ENCODE measurements at places on chromosomes 16 and 17. TPM values are rescaled to one million over a fixed set of nuclear protein-coding genes. Genes with fewer than 3 reads are reported as not detected.

The GAN gene
- total RNA-seq = 11.8 TPM

The KRT31 gene
- not detected for total RNA-seq

- peaks cover 1% of the 10 kb centered on the region for H3K27me3 ChIP-seq
These were observed 5.6 kb upstream of the CHMP6 start for GRCh38 chr17:80986046-80986445.

GRCh38 chr17:62093188-62094155 lies 28.4 kb upstream of the MED13 start:
- no peak overlapping the region for H3K4me3 ChIP-seq
- H3K4me1 ChIP-seq = no peaks in the 10 kb centered on the region
- no peak for DNase-seq
- H3K36me3 ChIP-seq = no peaks in the 10 kb centered on the region
- H3K27me3 ChIP-seq = no peaks in the 10 kb centered on the region

The SYT17 gene
- total RNA-seq = 5.0 TPM

The TEKT1 gene
- total RNA-seq = not detected

The MT1G gene
- total RNA-seq = 59.0 TPM
